ENCODE measurements at places on chromosomes 4 and X.

DNA sequence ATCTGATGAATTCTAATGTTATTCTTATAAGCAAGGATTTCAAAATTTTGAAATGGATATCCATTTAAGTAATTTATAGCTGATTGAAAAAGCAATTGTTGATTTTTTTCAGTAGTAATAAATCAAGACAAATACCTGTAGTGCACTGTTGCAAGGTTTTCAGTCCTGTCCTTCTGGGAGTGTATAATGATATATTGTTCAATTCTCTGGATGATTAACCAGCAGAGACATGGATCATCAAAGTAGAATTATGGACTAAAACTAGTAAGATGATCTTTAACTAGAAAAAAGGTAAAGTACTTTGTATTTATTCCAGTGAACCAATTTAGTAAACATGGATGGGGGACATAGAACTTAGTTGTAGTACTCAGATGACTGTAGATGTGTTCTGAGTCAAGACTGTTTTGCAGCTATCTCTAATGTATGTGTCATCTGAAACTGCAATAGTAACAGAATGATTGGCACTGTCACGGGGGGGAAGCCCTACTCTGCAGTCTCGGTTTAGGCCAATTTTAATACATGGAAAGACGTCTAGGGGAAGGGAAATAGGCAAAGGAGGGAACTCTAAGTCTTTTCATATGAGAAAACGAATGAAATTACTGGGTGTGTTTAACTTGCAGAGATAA lies 121.9 kb downstream of the GLRA3 start:
- DNase-seq = no peak

GRCh38 chr4:119284876-119285780 lies 36.8 kb downstream of the FABP2 start:
- DNase-seq = no peak

GRCh38 chr4:25100021-25100555 lies 60.2 kb downstream of the SEPSECS start:
- DNase-seq = no peak

DNA sequence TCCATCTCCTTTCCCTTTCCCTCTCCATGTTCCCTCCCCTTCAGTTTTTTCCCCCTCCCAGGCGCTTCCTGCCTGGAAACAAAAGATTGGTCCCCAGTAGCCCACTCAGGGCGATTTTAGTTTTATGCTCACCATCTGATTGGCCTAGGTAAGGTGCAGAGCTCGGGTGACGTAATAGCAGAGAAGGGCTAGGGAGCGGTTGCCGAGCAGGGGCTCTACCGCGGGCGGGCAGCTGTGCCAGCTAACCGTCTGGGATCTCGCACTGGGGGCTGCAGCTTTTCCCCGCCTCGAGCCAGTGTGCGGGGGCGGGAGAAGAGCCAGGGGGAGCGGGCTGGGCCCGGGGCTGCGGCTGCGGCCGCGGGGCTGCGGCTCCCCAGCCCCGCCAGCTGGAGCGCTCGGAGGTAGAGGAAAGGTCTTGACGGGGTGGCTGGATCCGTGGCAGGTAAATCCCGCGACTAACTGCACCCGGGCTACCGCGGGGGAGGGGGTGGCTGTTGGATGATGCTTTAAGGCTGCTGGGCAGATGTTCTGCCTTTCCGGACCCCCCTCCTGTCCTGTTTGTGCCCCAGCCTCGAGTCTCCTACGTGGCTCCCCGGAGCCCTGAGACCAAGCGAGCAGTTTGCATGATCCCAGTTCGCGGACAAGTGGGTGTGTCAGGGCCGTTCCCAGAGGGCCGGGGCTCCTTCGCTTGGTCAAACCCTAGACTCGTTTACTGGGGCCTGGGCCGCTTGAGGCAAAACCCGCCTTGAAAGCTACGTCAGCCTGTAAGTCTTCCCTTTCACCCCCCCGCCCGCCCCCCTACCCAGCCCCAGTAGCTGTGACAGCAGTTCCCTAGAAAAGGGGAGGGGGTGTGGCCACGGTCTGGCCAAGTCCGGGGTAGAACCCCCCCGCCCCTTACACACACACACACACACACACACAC lies at the start of gene PAK3:
Gene PAK3 (plus strand): TSS at position 218 of the 922 bp plus-strand sequence. CDS start 26,913 bp downstream, outside the sequence.
- DNase-seq = no peak

DNA sequence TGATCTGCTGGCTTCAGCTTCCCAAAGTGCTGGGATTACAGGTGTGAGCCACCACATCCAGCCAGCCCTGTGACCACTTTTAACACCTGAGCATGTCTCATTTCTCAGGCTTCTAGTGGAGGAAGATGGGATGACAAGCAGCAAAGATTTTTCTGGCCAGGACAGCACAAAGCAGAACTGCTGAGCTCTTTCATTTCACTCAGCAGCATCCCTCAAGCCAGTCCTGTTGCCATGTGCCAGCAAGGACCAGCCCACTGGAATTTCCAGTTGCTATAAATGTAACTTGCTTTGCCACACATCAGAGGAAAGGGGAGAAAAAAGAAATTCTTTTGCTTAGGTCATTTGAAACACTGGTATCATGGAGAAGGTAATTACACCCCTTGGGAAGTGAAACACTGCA lies 75.9 kb downstream of the SLC9A7 start:
- no peak for DNase-seq

- no peak for DNase-seq
Measured at GRCh38 chrX:22634083-22634482, 361.4 kb downstream of the CBLL2 start.

- DNase-seq = no peak
Measured at GRCh38 chr4:123412091-123412505, 15.5 kb downstream of the SPRY1 start.

DNA sequence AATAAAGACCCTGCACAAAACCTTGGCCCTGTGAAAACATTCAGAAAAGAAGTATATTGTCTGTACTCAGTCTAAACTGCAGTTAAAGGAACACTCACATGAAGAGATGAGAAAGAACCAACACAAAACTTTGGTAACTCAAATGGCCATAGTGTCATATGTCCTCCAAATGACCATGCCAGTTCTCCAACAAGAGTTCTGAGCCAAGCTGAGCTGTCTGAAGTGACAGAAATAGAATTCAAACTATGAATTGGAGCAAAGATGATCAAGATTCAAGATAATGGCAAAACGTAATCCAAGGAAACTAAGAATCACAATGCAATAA lies 739.3 kb upstream of the NDST4 start:
- DNase-seq = no peak

- DNase-seq = no peak
Measured at GRCh38 chr4:169070071-169070894, 60.2 kb upstream of the CBR4 start.

DNA sequence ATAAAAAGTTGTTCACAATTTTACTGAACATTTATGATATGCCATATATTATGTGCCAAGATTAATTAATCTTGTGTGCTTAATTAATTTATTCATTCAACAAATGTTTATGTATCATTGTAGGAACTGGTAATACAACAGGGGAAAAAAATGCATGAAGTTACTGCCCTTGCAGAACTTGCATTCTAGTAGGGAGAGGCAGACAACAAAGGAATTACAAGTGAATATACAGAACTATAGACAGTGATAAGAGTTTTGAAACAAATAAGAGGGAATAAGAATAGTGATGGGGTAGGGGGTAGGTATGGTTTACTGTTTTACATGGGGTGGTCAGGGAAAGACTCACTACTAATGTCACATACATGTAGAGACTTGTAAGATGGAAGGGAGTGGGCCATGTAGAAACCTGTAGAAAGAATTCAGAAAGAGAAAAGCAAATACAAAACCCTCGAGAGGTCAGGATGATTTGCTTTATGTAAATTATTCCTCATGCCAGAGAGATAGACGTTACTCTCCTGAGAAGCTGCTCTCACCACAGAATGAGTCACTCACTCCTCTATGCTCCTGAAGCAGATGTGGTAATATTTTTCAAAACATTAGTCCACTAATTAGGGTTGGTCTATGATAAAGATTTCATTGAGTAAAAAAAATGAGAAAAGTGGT lies 855.0 kb upstream of the GRID2 start:
- DNase-seq = no peak
